ENCODE measurements at places on chromosomes 7 and 10.

DNA sequence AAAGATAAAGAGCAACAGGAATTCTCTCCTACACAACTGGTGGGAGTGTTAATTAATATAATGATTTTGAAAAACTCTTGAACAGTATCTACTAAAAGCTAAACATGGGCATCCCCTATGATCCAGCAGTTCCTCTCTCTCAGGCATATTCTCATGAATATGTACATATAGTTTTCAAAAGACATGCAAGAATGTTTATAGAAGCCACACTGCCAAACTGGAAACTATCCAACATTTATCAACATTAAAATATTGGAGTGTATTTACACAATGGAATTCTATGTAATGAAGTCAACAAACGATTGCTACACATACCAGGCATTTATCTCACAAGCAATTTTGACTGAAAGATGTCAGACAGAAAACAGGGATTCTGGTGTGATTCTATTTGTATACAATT, 404.5 kb upstream of the ANKRD30A start:
- DNase-seq: no peak

DNA sequence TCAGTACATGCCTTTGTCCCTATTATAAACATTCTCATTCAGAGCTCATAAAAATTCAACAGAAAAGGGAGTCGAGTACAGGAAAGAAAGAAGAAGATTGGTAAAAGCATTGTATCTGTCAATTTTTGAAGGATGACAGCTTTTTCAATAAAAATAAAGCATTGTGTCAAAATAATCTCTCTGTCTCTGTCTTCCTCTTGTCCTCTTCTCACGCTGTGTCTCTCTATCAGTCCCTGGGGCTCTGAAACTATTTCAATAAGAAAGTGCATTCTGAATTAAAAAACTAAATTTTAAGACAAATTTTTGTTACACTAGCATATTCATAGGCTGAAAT, 248.4 kb downstream of the TNS3 start:
- no peak for DNase-seq

GRCh38 chr10:116712989-116713543, 29.3 kb downstream of the HSPA12A start:
- DNase-seq: no peak

DNA sequence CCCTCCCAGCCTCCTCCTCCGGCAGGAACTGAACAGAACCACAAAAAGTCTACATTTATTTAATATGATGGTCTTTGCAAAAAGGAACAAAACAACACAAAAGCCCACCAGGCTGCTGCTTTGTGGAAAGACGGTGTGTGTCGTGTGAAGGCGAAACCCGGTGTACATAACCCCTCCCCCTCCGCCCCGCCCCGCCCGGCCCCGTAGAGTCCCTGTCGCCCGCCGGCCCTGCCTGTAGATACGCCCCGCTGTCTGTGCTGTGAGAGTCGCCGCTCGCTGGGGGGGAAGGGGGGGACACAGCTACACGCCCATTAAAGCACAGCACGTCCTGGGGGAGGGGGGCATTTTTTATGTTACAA, 83.3 kb downstream of the PAX2 start:
- no peak for DNase-seq

DNA sequence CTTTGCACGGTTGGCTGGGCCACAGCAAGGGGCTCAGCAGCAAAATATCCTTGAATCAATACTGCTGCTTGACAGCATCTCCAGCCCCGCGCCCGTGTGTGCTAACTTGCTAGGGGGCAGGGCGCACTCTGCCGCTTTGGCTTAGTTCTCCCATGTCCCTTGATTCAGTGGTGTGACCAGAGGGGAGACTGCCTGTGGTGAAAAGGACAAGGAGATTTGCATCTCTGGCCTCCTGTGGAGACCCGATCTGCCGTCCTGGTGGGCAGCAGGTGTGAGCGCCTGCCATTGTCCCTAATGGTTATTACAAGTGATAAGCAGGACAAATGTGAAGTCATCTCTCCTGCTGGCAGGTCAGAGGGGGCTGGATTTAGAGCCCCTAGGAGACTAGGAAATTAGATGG, 500.2 kb upstream of the GALNT17 start:
- DNase-seq: no peak

DNA sequence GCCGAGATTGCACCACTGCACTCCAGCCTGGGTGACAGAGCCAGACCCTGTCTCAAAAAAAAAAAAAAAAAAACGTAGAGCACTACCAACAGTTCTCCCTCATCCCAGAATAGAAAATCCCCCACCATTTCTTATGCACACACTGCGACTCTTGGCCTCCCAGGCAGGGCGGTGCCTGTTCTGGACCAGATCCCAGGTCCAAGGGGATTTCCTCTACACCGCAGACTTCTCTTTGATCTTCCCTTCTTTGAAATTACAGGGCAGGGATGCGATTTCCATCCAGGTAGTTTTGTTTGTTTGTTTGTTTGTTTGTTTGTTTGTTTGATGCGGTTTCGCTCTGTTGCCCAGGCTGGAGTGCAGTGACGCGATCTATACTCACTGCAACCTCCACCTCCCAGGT, 91.8 kb downstream of the SEPTIN14 start:
- no peak for DNase-seq

DNA sequence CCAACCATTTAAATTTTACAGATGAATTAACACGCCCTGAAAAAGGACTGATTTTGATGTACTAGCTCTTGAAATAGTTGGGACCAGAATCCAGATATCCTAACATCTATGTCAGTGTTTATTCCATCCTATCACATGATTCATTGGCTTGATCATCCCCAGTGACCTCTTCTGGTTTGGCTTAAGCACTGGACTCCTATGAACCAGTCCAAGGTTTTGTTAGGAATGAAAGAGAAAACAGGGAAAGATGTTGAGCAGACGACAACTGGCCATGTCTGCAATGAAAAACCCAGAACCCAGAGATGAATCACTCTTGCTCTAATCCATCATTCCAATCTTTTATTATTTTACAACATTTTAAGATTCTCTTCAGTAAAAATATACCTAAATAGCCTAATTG, 1080.9 kb downstream of the SORCS1 start:
- no peak for DNase-seq

DNA sequence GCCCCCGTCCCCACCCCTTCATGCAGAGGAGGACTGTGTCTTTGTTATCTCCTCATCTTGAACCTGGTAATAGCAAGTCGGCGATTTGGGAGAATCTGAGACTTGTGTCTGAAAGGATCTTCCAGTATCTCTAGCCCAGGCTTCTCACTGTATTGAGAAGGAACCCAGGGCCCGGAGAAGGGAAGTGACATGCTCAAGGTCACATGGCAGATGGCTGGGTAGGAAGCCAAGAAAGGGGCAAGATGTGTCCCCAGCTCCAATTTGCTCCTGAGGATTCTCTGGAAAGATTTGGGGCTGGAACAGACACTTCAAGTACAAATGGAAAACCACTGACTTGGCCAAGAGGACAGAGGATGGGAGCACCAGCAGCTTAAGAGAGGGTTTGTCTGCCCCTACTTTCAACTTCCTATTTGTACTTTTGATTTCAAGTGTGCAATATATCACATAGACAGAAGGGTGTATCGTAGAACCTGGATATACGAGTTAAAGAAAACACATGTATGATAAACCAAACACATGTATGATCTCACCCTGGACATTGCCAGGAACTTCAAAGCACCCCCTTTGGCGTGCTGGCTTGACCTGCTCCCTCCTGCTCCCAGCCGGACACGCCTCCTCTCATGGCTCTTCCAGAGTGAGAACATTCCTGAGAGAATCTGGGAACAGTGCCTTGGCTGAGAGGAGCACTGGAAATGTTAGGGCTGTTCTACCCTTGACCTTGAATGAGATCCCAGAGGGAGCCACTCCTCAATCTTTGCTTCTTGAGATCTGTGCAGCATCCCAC, 79.7 kb downstream of the CDH23 start:
- peak; percentile 25 for DNase-seq

DNA sequence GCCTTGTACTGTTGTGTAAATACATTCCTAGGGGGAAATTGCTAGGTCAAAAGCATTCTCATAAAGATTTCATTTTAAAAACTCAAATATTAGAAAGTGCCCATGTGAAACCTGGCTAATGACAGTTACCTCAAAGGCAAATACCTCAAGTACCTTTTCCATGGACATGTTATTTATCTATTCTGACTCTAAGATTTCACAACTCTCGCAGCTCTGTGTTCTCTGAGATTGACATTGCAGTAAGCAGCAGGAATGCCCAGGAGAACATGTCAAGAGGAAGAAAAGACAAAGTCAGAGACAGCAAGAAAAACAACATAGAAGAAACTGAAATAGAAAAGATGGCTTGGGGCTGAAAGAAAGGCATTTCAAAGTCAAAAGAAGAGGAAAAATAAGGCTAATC, 187.4 kb downstream of the CYP26A1 start:
- no peak for DNase-seq

DNA sequence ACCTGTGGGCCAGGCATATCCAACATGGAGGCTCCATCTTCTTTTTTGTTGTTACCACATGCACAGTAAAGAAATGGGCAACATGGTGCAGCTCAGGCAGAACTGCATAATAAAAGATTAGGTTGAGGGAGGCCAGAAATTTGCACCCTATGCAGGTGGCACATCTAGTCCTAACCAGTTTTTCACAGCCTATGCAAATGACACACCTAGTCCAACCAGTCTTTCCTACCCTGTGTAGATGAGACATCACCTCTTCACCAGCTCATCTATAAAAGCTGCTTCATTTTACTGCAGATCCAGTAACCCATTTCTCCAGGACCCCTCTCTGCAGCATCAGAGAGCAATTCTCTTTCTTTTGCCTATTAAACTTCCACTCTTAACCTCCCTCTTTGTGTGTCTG, 411.0 kb upstream of the PCDH15 start:
- DNase-seq: no peak

GRCh38 chr7:128836729-128837348, 6.6 kb downstream of the FLNC start:
- no peak for DNase-seq

GRCh38 chr10:109025172-109025571, 898.1 kb downstream of the XPNPEP1 start:
- DNase-seq: no peak

DNA sequence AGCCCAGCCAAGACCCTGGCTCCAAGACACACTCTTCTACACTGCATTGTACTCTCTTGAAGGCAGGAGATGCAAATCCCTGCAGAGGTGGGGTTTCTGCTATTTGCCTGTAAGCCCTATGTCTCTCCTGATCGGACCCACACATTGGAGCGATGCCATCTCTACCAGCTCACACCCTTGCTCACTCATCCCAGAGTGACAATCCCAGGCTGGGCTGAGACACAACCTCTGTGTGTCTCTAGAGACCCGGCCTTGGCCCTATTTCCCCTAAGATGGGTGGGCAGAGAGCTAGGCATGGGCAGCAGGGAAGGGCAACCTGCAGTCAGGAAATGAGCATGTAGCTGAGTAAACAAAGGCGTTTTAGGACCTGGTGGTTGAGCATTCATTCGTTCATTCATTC, 25.6 kb downstream of the CCDC3 start:
- DNase-seq: no peak

- no peak for DNase-seq
Measured at GRCh38 chr10:132667342-132668047, 118.5 kb downstream of the NKX6-2 start.

GRCh38 chr10:97828721-97829120, 20.9 kb upstream of the GOLGA7B start:
- no peak for DNase-seq

DNA sequence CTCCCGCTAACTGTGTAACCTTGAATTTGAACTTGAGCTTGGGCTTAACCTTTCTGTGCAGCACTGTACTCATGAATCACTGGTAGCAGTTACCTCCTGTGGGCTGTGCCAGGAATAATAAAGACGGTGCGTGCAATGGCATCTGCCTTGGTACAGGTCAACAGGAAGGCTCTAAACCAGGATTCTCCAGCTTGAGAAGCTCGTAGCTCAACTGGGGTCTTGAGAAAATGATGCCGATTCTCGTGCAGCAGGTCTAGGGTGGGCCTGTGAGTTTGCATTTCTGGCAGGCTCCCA, 112.5 kb upstream of the ANLN start:
- DNase-seq: no peak

DNA sequence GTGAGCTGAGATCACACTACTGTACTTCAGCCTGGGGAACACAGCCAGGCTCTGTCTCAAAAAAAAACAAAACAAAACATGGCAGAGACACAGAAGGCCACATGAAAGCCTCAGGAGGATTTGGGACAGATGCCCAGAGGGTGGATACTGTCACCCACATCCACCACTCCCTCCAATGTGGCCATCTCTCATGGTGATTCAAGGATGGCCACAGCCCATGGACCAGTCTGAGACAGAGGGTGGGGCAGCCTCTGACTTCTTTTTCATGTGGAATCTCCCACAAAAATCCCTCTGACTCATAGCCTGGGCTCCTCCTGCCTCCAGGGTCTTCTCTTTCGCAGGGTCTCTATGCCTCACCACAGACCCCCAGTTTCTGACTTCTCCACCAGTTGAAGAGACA, 59.0 kb upstream of the GTF2I start:
- DNase-seq: no peak

DNA sequence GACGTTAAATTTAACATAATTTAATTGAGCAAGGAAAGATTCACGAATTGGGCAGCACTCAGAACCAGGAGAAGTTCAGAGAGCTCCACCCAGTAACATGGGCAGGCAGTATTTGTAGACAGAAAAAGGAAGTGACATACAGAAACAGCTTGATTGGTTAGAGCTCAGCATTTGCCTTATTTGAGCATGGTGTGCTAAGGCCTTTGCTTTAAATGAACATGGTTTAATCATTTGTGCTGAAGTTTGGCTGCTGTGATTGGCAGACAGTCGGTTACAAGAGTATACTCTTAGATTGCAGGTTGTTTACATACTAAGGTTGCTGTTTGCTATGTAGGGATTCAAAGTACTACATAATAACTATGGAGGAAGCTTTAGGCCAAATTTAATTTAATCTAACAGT, 199.2 kb downstream of the MALRD1 start:
- no peak for DNase-seq

DNA sequence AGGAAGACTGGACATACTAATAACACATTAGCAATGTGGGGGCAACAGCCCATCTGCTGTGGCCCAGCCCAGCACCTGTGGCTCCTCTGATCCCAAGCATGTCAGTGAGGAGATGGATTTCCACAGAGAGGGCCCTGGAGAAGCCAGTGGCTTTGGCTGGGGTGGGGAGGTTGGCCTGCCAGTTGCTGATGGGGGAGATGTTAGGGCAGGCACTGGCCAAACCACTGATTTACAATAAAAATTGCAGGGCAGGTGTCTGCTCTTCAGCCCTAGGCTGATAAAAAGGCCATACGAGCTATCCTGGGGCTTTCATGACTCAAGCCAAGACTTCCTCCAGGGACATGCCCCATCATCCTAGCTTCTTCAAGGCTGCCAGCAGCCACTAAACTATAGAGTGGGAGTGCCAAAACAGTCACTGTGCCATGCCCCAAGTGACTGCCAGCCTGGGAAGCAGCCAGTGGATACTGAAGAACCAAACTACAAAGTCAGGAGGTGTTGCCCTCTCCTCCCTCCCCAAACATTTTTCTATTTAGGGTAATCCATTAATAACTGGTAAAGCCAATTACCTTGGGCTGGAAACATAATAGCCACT, 37.8 kb downstream of the DPCD start:
- no peak for DNase-seq

GRCh38 chr7:36071605-36072004, 81.4 kb upstream of the EEPD1 start:
- no peak for DNase-seq

- DNase-seq: peak; percentile 35
Measured at GRCh38 chr7:151838861-151839381, 38.0 kb downstream of the PRKAG2 start.

- no peak for DNase-seq
Measured at GRCh38 chr10:125823663-125824251, 411 bp downstream of the BCCIP start.

- peak; percentile 60 for DNase-seq
Measured at GRCh38 chr7:149126662-149127266, 640 bp upstream of the ZNF425 start.

GRCh38 chr10:60591119-60591518, 187.2 kb upstream of the CDK1 start:
- no peak for DNase-seq
